ENCODE measurements at places on chromosomes 6 and 20.

GRCh38 chr6:131643855-131644460, 6.9 kb downstream of the ENPP3 start:
- DNase-seq, result no peak

DNA sequence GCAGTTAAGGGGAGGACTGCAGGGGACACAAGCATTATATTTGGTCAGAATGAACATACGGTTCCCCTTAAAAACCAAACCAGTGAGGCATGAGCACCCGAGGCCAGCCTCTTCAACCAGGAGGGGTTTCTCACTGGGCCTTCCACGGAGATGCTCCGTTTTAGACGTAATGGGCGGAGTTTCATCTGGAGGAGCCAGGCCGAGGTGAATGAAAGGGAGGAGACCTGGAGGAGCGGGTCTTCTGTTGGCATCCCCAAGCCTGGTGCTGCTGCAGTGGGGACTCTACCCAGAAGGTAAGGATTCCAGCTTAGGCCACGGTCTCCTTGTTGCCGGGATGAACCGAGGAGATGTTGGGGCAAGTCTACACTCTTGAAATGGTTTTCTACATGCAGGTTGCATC, 47.4 kb downstream of the ADNP start:
- no peak for DNase-seq

- no peak for DNase-seq
Measured at GRCh38 chr6:134506162-134506561, 188.2 kb upstream of the SGK1 start.

- DNase-seq, result no peak
Measured at GRCh38 chr6:95354551-95354950, 222.8 kb upstream of the MANEA start.

GRCh38 chr6:159098636-159099106, 53.9 kb upstream of the TAGAP start:
- DNase-seq, result no peak

Measured in hippocampal formation (tissue), 2 donors.